HL-60 (cell line): ENCODE measurements at places on chromosomes 6 and 20.

GRCh38 chr20:15949391-15949790 lies 623.9 kb downstream of the KIF16B start:
- no peak for DNase-seq

- DNase-seq: peak; percentile 48
Measured at GRCh38 chr6:149405823-149406765, 6.0 kb downstream of the SUMO4 start.

DNA sequence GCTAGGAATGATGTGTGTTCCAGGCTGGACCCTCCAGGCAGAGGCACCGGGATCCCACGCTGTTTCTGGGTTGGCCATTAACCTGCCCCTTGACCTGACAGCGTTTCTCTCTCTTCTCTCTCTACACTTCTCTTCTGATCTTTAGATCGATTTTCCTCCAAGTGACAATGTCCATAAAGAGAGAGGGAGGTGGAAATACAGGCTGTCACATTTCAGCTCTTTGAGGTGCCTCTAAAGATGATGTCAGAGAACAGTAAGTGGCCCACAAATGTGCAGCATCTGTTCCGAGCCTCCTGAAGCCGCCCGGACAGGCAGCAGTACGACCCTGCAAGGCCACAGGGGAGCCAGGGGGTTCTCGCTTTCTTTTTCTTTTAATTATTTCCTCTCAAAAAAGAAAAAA lies 2.5 kb upstream of the SLCO4A1 start:
- DNase-seq: no peak

DNA sequence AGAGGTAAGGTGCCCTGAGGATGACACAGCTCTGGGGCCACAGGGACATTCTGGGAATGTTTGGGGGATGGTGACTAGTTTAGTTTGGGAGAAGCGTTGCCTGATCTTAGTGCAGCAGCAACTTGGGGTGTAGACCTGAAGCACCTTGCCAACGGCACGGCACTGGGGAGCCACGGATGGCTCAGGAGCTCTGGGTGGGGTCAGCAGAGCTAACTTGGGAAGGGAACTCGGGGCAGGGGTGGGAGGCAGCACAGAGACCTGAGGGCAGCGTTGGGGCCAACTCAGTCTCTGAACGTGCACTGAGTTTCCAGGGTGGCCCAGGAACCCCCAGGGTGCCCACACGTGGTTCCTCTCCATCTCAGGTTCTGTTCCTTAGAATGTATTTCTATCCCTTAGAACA lies 14.9 kb downstream of the THBS2 start:
- no peak for DNase-seq

GRCh38 chr6:131840441-131840840 lies 32.6 kb downstream of the ENPP1 start:
- no peak for DNase-seq

DNA sequence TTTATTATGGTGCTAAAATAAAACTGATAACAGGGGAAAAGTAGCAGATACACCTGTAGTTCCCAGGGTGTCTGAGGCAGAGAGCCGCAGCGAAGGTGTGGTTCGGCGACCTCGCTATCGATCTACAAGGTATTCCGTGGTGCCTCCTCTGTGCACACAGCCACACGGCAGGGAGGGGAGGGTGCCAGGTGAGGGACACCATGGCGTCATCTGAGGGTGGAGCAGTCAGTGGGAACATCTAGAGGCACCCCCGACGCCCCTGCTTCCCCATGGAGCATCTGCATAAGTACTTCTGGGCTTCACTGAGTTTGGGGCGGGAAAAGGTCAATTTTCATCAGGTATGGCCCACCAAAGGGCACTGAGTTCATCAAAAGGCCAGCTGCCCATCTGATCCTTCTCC lies 243.3 kb downstream of the TAF4 start:
- DNase-seq: no peak
